ENCODE measurements at places on chromosomes 12 and 14. TPM values are rescaled to one million over a fixed set of nuclear protein-coding genes. Genes with fewer than 3 reads are reported as not detected.
A peak's percentile ranks its signal among the peaks of the same experiment; 100 is the strongest.

Gene MYBPC1
- total RNA-seq: not detected

Gene BCAT1
- total RNA-seq: 82.5 TPM

Gene CCER1
- not detected for total RNA-seq

Gene ASB2
- total RNA-seq: 3.2 TPM

- DNase-seq: peak; percentile 20
Measured at GRCh38 chr12:131101703-131102492, 148.2 kb downstream of the ADGRD1 start.

GRCh38 chr12:71605039-71605438, 58.6 kb downstream of the ZFC3H1 start:
- no peak for DNase-seq

- DNase-seq: peak; percentile 64
Measured at GRCh38 chr12:131047789-131048610, 94.3 kb downstream of the ADGRD1 start.

GRCh38 chr12:80364056-80364455, 80.0 kb upstream of the PTPRQ start:
- no peak for DNase-seq

DNA sequence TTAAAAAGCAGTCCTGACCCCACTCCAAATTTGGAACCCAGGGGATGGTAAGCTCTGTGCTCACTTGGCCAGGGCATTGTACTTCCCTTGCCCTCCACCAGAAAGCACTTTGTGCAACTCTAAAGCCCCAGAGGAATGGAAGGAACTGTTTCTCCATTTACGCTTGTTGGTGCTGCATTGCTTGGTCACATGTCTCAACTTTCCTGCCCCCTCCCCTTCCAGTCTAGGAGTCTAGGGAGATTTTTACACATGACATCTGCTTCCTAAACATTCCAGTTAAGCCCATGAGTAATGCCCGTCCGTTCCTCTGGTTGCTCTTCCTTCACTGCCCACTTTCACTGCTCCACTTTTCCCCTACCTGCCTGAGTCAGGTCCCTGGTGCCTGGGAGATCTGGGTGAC, 92.6 kb upstream of the MAP1LC3B2 start:
- peak; percentile 28 for DNase-seq

- DNase-seq: no peak
Measured at GRCh38 chr12:59650588-59651228, 54.9 kb downstream of the SLC16A7 start.

GRCh38 chr12:49887536-49888401, 15.9 kb downstream of the FAIM2 start:
- no peak for DNase-seq

DNA sequence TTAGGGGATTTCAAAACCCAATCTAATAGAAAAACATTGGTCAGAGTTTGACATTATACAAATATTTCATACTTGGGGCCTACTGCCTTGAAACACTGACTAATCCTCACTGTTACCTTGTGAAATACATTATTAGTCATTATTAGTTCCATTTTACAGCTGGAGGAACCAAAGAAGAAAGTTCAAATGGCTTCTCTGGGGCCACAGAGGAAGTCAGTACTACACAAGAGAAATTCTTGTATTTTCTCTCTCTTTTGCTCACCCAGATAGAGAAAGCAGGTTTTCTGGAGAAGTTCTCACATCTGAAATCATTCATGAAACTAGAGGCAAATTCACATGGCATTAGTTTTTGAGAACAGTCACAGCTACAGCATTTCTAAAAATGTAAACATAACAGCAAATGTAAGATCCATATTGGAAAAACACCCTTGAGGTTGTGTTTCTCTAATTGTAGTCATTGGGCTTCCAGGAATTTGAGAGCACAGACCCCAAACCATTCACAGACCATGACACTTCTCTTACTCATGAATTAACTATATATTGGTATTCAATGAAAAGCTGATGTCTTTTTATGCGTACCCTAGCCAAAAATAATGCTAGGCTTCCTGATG, 83.0 kb downstream of the LLPH start:
- DNase-seq: no peak

DNA sequence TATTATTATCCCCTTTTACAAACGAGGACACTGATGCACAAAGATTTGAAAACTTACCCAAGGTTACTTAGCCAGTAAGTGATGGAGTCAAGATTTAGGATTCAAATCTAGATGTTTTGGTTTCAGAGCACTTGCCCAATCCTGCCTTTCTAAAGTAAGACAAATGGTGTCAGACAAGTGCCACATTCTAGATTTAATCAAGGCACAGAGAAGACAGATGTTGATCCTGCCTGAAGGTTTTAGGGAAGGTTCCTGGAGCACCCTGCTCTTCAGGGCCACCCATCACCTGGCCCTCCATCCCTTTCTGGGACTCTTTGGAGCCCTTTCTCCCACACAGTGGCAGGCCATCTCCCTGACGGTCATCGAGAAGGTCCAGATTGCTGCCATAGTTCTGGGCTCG, 2.9 kb downstream of the MARCHF9 start:
- no peak for DNase-seq

- DNase-seq: no peak
Measured at GRCh38 chr12:43318021-43318420, 234.0 kb downstream of the ADAMTS20 start.

DNA sequence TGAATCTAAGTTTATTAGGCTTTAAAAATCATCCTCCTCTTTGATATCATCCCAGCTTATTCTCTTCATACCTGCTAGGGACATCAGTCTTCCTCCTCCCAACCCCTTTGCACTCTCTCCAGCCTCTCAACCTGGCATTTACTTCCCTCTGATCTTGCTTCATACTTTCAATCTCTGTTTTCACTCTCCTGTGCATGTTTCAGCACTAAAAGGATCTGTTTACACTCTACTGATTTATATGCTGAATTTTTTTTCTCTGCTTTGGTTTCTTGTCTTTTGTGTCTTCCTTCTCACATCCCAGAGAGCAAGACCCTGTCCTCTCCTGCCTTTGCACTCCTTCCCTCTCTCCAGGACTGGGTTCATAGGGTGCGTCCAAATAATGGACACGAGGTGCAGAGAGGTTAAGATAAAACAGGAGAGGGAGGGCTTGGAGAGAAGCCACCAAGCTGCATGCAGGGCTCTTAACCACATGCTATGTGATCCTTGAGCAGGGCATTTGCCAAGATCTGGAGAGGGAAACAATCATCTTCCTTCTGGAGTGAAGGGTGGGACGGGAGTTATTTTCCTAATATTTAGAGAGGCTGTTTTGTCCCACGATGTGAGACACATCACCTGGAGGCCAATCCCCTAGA, 3.0 kb upstream of the CISTR start:
- DNase-seq: no peak

DNA sequence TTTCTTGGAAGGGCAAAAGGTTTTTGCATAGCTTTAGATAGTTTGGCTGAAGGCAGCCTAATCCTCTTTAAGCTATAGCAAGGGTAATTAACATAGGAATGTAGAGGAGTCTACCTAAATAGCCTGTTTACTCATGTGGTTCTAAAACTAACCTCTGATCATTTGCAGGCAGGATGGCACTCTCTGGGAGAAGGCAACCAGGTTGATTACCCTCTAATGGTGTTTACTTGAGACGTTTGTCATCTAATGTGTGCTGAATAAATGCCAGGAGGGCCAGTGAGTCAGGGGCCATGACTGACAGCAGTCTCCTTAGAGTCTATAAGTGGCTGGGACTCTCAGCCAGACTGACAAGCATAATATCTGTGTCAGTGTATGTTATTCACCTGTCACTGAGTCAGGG, 286.4 kb downstream of the PCNX1 start:
- DNase-seq: no peak

DNA sequence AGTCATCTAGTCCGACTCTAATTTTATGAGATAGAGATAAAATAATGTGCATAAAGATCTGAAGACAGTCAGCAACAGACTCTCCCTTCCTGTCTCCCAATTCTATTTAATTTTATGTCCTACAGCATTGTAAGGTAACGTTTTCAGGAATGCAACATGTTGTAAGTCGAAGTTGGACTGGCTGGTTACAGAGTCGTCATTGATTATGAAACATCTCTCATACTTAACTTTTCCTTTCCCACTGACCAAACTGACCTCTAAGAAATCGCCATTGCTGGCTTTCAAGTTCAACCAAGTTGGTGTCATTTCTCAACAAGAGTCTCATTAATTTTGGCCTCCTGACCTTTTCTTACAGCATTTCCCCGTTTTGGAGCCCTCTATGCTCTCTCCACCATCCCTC, 4.9 kb upstream of the RIC8B start:
- no peak for DNase-seq

DNA sequence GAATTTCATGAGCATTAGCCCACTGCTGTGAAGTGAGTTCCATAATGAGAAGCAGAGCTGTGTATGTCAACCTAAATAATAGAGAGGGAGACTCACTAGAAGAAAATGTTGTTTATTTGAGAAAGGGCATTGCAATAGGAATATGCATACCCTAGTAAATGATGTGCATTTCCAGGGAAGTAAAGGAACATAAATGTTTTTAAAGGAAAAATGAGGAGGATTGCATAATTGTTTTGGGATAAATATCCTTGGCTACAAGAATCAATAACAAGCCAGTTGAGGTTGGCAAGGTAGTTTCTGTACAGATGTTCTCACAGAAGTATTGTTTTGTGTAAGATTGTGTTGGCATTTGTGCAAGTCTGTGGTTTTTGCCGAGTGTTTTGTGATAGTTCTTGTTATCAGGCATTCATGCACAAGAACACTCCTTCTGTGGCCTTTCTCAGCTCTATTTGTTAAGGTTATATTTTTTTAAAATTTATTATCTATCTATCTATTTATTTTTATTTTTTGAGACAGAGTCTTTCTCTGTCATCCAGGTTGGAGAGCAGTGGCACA, 47.1 kb downstream of the EMP1 start:
- DNase-seq: no peak

DNA sequence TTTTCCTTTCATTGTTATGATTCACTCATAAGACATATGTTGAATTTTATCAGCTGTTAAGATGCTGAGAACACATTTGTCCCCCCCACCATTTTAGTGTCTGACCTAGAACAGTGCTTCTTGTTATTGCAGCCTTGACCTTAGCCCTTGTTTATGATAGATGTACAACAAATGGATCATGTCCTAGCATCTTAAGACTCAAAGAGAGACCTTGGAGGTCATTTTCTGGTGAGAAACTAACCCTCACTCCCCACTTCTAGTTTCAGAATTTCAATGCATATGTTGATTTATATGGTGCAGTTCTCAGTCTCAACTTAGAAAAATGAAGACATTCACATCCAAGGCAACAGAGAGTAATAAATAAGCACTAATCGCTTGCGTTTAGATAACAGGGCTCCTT, 391.2 kb downstream of the AEBP2 start:
- DNase-seq: no peak

DNA sequence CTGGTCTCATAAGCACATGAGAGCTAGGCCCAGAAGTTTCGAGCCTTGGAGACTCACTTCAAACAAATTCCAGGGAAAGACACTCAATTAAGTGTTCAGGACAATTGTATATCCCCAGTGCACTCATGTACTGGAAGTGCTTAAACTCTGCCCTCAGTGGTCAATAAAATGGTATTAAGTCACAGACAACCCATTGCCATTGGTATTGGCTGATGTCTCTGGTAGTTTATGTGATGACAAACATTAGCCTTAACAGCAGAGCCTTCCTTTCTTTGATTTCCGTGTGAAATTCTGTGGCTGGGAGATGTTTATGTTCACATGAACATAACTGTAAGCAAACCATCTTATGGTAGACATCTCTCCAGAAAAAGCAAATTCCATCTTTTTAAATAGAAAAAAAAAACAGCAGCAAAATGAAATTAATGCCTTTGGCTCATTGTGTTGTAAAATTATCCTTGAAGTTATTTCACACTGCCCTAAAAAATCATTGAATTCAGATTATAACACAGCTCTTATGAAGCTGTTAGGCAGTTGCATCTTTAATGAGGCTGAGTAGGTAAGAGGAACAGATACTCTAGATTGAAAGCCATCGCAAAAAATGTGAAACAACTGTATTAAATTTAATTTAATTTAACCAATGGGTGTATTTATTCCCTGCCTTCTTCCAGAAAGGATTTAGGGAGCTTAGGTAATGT, 216.2 kb upstream of the PLEKHG7 start:
- DNase-seq: no peak

DNA sequence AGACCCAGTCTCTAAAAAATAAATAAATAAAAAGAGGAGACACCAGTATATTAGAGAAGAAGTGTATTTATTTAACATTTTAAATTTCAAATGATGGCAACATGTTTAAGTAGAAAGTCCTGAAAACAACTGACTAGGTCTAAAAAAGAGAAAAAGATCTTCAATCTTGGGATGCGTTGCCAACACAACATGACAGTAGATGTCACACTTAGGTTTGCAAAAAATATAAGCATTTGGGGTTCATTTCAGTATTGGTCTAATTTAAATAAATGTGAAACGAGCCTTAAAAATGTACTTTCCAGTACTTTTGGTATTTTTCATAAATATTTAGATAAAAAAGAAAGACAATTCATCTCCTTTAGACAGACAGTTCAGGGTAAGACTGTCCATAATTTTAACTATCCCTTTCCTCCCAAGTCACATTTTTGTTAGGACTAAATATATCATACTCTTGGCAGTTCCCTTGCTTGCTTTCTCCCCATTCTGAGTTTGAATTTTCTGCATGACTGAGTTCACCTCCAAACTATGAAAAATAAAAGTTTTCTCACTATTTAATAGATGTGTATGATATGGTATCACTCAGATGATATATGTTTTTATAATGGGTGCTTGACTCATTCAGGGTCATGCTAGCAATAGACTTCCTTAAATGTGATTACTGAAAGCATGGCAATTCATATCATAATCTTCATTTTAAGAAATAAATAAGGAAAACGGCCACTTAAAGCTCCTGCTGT, 4.3 kb downstream of the C14orf93 start:
- DNase-seq: no peak
